ENCODE measurements at places on chromosomes 13 and 19. TPM values are rescaled to one million over a fixed set of nuclear protein-coding genes. Genes with fewer than 3 reads are reported as not detected.

DNA sequence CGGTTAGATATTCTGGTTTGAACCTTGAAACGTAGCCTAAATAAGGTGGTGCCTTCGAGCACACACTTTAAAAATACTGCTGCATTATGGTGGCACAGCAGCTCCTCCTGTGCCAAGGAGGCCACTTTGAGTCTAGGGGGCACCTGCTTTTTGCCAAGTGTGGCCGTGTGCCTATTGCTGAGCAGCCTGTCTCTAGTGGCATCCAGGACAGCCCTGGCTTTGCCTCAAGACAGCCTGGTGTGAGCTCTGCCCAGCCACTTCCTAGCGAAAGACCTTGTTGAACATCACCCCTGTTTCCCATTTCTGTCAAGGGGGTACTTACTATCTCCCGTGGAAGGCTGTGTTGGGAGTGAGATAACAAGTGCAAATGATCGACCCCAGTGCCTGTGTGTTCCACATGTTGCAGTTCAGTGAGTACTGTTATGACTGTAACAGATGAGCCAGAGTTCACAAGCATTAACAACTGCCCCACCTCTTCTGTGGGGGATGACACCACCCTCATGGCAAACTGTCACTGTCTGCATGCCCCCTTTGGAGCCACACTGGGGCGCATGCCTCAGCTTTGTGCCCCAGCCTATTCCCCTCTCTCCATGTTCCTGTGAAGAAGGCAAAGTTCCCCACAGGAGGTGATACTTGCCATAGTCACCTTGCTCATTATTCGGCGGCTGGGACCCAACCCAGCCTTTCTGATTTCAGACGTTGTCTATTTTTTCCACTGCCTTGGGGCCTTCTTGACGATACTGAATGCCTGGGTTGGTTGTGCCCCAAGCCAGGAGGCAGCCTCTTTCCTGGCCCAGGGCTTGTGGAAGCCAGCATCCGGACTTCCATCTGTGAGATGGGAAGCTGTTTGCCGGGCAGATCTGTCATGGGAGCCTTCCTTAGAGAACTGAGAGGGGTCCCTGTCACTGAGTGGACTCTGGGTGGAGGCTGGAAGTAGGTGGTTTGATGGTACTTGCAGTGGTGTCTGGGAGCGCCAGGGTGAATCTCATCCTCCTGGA is 5.4 kb downstream of the GATAD2A start:
- H3K27ac ChIP-seq, result peak overlapping the region; percentile 1
- DNase-seq, result no peak
- H3K27me3 ChIP-seq, result no peaks in the 10 kb centered on the region
- H3K4me1 ChIP-seq, result peaks cover 32% of the 10 kb centered on the region
- no peak overlapping the region for H3K4me3 ChIP-seq

GRCh38 chr13:26062853-26063444 is 11.1 kb upstream of the SHISA2 start:
- H3K27me3 ChIP-seq, result no peaks in the 10 kb centered on the region
- DNase-seq, result peak; percentile 90
- no peaks in the 10 kb centered on the region for H3K36me3 ChIP-seq
- peaks cover 8% of the 10 kb centered on the region for H3K4me1 ChIP-seq
- H3K4me3 ChIP-seq, result no peak overlapping the region

GRCh38 chr13:60583911-60584753 is 187.1 kb downstream of the TDRD3 start:
- H3K36me3 ChIP-seq, result no peaks in the 10 kb centered on the region
- H3K4me1 ChIP-seq, result no peaks in the 10 kb centered on the region
- peak; percentile 15 for DNase-seq

DNA sequence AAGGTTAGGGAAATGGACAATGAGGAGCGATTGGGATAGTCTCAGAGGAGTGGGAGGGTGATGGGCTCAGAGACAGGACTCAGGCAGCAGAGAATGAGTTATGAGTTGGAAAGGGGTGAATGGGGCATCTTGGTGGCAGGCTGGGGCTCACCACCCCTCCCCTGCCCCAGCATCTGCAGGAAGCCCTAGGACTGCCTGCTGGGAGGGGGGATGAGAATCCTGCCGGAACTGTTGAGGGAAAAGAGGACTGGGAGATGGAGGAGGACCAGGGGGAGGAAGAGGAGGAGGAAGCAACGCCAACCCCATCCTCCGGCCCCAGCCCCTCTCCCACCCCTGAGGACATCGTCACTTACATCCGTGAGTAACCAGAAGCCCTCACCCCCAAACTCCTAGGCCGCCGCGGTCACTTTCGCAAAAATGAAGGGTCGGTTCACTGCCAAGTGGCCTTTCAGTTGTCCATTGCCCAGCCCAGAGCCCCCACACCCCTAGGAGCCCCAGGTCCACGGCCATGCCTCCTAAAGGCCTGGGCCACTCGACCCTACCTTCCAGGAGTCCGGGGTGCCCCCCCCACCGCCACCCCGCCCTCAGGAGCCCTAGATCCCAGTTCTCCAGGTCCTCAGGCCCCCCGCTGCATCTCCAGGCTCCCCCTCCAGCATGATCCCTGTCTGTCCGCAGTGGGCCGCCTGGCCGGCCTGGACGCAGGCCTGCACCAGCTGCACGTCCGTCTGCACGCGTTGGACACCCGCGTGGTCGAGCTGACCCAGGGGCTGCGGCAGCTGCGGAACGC is 764 bp downstream of the CLEC11A start:
- peaks cover 24% of the 10 kb centered on the region for H3K27me3 ChIP-seq
- H3K4me3 ChIP-seq, result peak overlapping the region; percentile 63
- peaks cover 68% of the 10 kb centered on the region for H3K4me1 ChIP-seq
- H3K27ac ChIP-seq, result peak overlapping the region; percentile 93
- peak; percentile 34 for DNase-seq
- H3K36me3 ChIP-seq, result peaks cover 9% of the 10 kb centered on the region

GRCh38 chr13:37450276-37450675 is 148.3 kb downstream of the POSTN start:
- H3K27ac ChIP-seq, result peak overlapping the region; percentile 78
- no peaks in the 10 kb centered on the region for H3K4me1 ChIP-seq
- peak; percentile 95 for DNase-seq
- H3K4me3 ChIP-seq, result no peak overlapping the region
- no peaks in the 10 kb centered on the region for H3K36me3 ChIP-seq

CRTC1 gene
- 4.3 TPM for total RNA-seq

- DNase-seq, result no peak
- no peaks in the 10 kb centered on the region for H3K36me3 ChIP-seq
- peaks cover 8% of the 10 kb centered on the region for H3K27me3 ChIP-seq
- peaks cover 5% of the 10 kb centered on the region for H3K4me1 ChIP-seq
- H3K4me3 ChIP-seq, result no peak overlapping the region
Observed at GRCh38 chr13:110556224-110556606, 5.3 kb downstream of the RAB20 start.

DNA sequence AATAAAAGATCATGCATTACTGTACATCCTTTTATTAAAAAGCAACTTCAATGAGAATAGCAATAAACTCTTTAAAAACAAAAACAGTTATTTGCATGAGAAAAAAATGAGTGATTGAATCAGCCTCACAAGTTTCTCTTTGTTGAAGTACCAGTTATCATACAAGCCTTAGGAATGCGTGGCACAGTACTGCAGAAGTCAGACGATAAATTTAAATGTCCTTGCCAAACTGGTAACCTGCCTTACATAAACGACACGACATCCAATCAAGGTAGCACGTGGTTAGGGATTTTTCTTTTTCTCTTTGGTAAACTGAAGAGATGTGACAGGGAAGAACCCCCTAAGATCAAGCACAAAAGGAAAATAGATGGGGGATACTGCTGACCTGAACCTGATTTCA is 251.0 kb downstream of the KLF12 start:
- no peak overlapping the region for H3K27ac ChIP-seq
- no peak for DNase-seq
- H3K27me3 ChIP-seq, result no peaks in the 10 kb centered on the region
- no peak overlapping the region for H3K4me3 ChIP-seq
- H3K36me3 ChIP-seq, result no peaks in the 10 kb centered on the region
- peaks cover 5% of the 10 kb centered on the region for H3K4me1 ChIP-seq
